Activated CD8-positive, alpha-beta memory T cell treated with anti-CD3 and anti-CD28 coated beads for 4 hours (primary cell): ENCODE measurements at places on chromosomes 7 and 10.

GRCh38 chr10:71538608-71539260 is 142.0 kb downstream of the CDH23 start:
- DNase-seq: no peak

GRCh38 chr7:93055543-93056107 is 62.2 kb downstream of the SAMD9 start:
- DNase-seq: no peak

GRCh38 chr7:116871061-116871700 is 8.8 kb downstream of the CAPZA2 start:
- no peak for DNase-seq

DNA sequence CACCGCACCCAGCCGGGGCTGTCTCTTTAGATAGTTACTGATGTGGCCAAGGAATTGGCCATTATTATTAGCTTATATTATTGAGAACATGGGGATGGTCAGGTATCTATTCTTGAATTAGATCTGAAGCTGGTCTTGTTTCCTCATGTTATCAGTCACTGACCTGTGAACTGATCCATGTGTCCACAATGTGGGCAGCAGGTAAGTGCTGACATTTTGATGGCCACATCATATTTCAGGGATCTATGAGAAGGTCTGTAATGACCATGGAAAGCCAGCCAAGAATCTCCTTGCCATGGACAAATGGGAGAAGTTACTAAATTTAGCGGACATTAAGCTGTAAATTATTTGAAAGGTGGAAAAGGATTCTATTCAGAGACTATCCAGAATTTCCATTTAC is 61.4 kb downstream of the GBF1 start:
- no peak for DNase-seq

- no peak for DNase-seq
Observed at GRCh38 chr7:49771427-49772176, 1.8 kb upstream of the VWC2 start.

GRCh38 chr7:108097703-108098102 is 32.5 kb downstream of the LAMB4 start:
- no peak for DNase-seq

- no peak for DNase-seq
Observed at GRCh38 chr10:87668324-87669074, 8.8 kb downstream of the PAPSS2 start.

DNA sequence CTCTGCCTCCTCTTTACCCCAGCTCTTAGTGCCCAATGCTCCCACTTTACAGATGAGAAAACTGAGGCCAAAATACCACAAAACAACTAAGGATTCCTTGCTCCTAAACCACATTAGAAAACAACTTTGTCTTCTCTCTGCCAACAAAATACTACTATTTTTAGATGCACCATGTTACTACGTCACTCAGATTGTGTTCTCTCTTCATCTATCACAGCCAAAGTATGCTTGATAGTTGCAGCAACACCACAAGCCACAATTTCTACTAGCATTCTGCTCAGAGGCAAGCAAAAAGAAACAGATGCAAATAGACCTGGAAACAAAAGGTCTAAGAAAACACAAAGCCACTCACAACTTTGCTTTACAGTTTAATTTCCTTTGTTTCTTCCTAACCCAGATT is 3.3 kb upstream of the PDE1C start:
- DNase-seq: no peak

- DNase-seq: no peak
Observed at GRCh38 chr10:131560166-131560565, 248.6 kb upstream of the TCERG1L start.

GRCh38 chr10:86413046-86413728 is 46.6 kb upstream of the GRID1 start:
- DNase-seq: no peak

DNA sequence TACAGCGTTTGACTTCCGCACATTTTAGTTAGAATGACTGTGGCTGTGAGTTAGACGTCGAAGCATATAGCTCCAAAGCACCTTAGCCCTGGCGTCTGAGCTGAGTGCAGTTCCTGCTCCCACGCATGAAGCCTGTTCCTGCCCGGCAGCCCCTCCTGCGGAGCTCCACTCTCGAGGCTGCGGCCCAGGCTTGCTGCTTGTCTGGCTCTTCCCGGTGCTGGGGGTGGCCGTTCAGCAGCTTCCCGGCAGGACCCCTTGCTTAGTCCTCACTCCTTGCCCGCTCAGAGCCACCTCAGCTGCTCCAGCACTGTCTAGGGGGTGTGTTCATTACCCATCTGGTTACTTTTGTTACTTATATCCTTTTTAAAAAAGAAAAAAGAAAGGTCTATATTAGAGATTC is 88.1 kb upstream of the DNAJB6 start:
- no peak for DNase-seq

DNA sequence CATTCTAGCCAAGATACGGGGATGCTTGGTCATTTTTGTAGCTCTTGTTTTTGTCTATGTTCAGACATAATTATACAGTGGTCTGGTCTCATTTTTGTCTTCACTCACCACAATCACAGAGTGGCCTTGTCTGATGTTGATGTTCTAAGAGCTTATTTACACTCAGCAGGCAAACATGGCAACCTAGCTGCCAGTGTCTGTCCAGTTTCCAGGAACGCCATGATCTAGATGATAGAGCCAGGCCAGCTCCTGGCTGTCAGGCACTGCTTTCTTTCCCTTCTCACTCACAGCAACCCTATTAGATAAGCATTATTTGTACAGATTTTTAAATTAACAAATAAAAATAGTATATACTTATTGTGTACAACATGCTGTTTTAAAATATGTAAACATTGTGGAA is 98.6 kb upstream of the PHF14 start:
- DNase-seq: no peak

DNA sequence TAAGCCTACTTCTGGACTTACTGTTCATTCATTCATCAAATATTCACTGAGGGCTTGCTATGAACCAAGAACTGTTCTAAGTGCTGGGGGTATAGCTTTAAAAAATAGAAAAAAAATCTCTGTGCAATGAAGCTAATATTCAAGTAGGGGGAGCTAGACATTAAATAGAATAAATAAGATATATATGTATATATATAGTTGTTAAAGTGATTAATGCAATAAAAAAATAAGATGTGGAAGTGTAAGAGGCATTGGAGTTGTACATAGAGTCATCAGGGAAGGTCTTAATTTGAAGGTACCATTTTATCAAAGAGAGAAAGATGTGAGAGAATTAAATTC is 181.2 kb upstream of the AGR3 start:
- DNase-seq: no peak

- DNase-seq: no peak
Observed at GRCh38 chr10:94645285-94645684, 38.2 kb upstream of the CYP2C18 start.

DNA sequence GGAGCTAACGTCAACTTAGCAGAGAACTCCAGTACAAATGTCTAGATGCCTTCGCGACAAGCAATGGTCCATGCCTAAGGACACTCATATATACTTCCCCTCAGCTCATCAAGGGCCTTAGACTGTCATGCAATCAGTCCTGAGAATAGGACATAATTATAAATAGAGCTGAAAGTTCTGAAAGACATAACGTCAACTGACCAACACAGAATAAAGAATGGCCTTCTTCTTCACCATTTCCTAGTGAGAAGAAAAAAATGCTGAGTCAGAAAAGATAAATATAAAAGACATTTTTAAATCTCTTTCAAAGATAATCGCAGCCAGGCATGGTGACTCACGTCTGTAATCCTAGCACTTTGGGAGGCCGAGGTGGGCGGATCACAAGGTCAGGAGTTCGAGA is 83.2 kb downstream of the ARMH3 start:
- no peak for DNase-seq

GRCh38 chr7:157250605-157251228 is 86.1 kb upstream of the DNAJB6 start:
- DNase-seq: no peak

- no peak for DNase-seq
Observed at GRCh38 chr7:100080907-100081534, 502 bp downstream of the ZNF3 start.

- DNase-seq: no peak
Observed at GRCh38 chr7:30474485-30474884, 4.1 kb downstream of the NOD1 start.

DNA sequence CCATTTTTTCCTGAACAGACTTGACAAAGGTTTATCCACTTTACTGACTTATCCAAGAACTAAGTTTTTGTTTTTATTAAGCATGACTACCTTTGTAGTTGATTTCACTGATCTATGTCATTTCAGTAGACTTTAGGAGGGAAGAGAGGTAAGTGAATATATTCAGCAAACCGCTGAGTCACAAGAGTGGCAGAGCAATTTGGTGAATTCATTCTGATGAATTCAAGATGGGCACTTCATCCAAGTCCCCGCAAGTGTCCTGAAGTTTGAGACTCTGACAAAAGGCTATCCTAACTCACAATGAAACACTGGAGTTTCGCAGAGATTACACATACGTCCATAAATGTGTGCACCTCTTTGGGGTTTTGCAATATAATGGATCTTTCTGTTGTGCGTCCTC is 102.3 kb upstream of the RHEB start:
- DNase-seq: no peak

DNA sequence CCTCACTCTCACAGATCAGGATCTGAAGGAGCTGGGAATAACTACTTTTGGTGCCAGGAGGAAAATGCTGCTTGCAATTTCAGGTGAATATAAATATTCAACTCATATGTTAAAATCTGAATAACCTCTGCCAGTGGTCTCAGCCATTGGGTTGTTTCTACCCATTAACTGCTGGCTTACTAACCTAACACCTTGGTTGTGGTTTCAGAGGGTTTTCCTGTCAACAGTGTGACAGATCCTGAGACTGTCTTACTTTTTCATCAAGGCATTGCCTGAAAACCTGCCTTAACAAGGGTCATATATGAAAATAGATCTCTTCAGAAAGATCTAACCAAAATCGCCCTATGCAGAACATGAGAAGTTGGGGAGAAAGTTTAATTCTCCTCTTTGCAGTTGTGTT is 307.7 kb downstream of the BICC1 start:
- DNase-seq: no peak

- no peak for DNase-seq
Observed at GRCh38 chr7:44072364-44073231, 7.2 kb upstream of the PGAM2 start.
